CD4-positive, alpha-beta T cell (primary cell): ENCODE measurements at places on chromosomes 6 and 20.
A peak's percentile ranks its signal among the peaks of the same experiment; 100 is the strongest.

DNA sequence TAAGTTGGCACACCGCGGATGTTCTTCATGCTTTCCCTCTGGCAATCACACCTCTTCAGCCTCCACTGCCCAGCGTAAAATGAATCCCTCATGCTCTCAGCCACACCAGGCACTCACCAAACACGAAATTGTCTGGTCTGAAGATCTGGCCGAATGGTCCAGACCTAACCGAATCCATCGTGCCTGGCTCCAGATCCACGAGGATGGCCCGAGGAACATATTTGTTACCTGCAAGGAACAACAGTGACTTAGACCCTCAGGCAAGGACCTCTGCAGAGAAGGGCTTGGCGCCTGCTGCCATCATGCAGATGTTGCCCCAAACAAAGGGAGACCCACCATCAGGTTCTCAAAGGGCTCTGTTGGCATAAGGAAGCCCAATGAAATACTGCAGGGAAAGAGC, 1.4 kb downstream of the TUBB2B start:
- no peak for DNase-seq

GRCh38 chr20:33859751-33860150, 48.6 kb downstream of the CHMP4B start:
- no peak for DNase-seq

DNA sequence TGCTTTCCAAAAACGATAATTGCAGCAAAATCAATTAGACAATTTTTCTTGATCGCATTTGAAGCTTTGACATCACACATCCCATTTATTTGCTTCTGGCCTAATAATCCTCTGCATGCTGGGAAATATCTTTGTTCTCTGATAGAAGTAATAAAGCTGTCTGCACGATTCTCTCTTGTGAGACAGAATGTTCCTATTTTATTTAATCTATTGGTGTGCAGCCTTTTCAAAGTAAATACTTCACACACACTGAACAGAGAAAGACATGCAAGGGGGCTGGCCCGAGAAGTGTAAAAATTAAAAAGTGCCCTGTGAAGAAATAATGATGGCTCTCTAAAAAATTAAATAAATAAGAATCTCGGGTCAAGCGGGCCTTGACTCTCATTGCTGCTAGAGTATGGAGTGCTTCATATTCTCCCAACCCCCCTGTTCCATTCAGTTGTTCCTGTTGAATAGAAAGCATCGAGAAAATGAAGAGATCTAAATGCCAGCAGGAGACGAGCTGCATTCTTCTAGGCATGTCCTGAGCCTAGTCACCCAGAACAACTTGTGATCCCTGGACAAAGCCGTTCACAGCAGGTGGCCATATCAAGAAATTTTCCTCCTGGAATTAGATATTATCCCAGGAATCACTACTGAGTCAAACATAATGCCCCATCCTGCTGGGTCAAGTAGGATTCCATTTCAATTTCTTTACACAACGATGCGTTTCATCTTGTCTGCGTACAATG, 625.9 kb upstream of the EPHA7 start:
- DNase-seq = no peak

GRCh38 chr6:134894800-134895199, 55.1 kb downstream of the ALDH8A1 start:
- no peak for DNase-seq

GRCh38 chr20:20205862-20206236, 153.5 kb downstream of the CFAP61 start:
- DNase-seq = no peak

- no peak for DNase-seq
Measured at GRCh38 chr6:136104556-136104955, 145.6 kb downstream of the MTFR2 start.

DNA sequence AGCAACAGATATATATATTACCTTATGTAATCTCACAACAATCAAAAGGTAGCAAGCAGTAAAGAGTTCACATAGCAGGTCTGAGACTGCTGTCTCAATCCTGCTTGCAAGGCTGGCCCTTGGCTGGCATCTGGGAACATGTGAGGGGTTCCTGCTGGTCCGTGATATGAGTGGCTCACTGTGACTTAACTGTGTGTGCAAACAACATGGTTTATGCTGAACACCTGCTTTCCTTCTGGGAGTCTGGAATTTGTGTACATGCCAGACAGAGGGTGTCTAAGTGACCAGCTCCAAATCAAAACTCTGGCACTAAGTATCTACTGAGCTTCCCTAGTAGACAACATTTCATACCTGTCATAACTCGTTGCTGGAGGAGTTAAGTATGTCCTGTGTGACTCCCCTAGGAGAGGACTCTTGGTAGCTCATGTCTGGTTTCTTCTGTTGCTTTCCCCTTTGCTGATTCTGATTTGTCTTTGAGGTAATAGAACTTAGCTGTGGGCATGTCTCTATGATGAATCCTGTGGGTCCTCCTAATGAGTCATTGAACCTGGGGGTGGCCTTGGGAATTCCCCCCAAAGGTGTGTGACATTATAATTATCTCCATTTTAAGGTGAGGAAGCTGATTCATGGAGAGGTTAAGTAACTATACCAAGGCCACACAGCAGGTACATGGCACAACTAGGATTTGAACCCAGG, 131.6 kb upstream of the NEDD9 start:
- no peak for DNase-seq

DNA sequence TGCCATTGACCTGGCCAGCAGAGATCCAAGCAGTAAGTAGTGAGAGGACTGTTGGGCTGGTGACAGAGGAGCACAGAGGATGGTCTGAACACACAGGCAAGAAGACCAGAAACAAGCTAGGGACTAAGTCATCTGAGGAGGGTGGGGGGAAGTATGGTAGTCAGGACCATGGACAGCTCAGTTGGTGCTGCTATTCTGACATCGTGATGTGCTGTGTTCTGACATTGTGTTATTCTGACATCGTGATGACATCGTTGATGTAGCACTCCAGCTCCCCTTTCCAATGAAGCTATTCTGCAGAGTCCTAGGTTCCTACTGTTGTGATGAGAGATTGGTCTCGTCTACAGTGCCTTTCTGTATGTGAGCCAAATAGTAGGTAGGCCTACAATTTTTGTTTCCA, 28.7 kb downstream of the CFAP206 start:
- peak; percentile 33 for DNase-seq

DNA sequence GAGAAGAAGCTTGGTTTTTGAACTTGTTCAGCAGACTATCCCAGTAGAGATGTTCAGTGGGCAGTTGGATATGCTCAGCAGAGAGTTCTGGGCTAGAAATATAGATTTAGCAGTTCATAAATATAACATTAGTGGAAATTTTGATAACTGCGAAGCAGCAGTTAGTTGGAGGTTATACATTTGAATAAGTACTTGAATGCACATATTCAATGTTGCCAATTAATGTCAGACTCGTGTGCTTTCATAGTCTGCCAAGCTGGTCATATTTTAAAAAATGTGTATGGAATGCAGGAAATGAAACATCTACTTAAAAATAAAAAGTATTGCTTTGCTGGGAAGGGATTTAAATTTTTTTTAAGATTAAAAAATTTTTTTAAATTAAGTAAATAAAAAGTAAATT, 92.5 kb upstream of the E2F3 start:
- no peak for DNase-seq

- DNase-seq = no peak
Measured at GRCh38 chr6:85470023-85470410, 20.1 kb downstream of the NT5E start.

DNA sequence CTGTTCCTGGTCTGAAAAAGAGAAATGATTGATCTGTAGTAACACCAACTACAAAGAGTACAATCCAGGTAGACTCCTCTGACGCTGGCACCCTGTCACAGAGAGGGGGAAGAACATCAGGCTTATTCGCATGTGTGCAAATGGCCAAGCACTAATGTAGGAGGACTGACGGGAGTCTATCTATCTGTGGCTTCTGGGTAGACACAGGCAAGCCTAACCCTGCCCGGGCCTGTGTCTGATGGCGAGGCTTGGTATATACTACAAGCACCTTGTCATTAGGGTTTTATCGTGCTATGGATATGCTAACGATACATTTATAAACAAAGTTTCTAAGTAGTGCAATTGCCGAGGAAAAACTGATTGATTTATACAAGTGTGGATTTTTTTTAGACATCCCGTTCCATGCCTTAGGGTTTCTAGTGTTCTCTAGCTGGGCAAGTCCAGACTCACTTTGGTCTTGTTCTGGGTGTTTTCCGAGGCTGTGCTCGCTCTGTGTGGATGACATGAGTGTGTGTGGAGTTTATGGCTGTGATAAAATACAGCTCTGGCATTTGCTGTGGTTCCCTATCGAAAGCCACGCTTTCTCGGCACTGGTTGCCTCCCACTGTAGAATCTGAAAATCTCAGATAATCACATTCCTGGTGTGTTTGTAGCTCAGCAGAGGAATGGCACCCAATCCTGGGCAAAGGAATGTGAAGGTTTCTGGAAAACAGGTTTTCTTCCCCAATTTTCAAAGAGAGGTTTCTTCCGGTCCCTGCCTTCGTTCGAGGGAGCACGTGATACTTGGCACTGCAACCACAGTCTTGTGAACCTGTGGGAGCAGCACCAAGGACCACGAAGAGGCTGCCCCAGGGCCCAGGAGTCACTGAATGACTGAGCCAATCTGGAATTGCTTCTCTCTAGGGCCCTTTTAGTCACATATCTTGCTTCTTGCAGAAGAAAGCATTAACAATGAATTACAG, 67.5 kb upstream of the EDN1 start:
- DNase-seq = no peak

- no peak for DNase-seq
Measured at GRCh38 chr6:89483111-89483720, 50.3 kb downstream of the ANKRD6 start.

- no peak for DNase-seq
Measured at GRCh38 chr6:15194453-15194852, 51.4 kb upstream of the JARID2 start.

GRCh38 chr6:45371924-45372573, 5.7 kb downstream of the SUPT3H start:
- no peak for DNase-seq

- no peak for DNase-seq
Measured at GRCh38 chr20:32775336-32775991, 13.3 kb downstream of the DNMT3B start.

- no peak for DNase-seq
Measured at GRCh38 chr6:118207947-118208346, 300.9 kb downstream of the SLC35F1 start.

DNA sequence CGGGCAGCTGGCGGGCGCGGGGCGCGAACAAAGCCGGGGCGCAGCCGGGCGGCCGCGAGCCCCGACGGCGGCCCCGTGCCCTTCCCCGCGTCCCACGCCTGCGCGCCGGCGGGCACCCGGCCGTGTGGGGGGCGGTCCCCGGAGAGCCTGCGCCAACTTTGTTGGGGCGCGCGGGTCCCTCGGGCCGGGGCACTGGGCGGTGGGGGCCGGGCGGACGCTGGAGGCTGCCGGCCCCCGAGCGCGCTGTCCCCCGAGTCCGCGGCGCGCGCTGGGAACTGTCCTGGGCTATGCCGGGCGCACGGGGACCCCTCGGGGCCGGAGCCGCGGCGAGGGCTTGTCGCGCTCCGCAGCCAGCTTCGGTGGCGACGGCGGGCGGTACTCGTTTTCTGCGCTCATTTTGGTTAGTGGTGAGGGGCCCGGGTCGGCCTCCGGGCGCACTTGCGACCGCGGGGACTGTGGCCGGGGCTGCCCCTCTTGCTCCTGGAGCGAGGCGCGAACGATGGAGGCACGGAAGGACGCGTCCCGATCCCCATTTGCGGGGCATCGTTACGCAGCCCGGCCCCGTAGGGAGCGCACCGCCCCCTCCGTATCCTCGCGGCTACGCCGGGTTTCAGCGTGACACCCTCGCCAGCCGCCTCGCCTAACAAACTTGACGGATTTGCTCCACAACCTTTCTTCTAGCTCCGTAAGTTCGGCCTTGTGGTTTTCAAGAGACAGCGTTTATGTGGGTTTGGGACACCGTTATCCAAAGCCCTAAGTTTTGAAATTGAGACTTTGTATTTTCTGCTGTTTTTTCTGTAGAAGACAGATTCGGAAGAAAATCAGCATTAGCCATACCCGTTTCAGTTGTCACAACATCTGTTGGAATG, 622 bp downstream of the SS18L1 start:
- peak; percentile 73 for DNase-seq

DNA sequence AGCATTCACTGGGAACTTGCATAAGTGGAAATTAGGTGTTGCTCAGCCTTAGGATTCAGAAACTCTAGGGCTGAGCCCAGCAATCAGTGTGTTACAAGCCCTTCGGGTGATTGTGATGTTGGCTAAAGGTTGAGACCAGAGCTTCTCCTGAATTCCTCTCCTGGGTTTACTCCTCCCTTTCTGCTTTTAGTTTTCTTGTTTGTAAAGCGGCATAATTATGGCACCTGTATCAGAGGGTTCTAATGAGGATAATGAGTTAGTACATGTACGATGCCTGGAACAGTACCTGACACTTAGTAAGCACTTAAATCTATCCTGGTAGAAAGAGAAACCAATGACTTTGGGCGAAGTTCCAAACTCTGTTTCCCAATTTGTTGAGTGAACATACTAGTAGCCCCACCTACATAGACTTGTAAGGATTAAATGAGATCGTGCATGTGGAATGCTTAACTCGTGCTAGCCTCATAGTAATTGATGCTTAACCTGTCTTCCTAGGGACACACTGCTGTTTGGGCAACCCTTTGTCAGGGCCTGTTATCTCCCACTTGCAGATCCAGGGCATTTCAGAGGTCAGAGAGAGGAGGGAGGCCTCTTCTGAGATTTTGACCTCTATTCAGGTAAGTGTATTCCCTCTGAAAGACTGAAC, 932 bp upstream of the EZR start:
- no peak for DNase-seq

DNA sequence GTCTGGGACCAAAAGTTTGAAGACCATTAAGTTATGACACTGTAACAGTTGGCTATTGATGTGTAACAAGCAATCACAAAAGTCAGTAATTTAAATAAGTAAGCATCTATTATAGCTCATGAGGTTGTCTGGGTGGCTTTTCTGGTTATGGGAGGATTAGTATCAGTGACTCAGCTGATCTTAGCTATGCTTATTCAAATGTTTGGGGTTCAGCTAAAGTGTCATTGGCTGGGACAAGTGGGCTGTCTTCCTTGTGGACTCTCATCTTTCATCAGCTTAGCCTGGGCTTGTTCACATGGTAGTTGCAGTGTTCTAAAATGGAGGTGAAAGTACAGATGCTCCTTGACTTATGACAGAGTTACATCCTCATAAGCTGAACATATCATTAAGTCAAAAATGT, 74.6 kb upstream of the LAMP5 start:
- no peak for DNase-seq

DNA sequence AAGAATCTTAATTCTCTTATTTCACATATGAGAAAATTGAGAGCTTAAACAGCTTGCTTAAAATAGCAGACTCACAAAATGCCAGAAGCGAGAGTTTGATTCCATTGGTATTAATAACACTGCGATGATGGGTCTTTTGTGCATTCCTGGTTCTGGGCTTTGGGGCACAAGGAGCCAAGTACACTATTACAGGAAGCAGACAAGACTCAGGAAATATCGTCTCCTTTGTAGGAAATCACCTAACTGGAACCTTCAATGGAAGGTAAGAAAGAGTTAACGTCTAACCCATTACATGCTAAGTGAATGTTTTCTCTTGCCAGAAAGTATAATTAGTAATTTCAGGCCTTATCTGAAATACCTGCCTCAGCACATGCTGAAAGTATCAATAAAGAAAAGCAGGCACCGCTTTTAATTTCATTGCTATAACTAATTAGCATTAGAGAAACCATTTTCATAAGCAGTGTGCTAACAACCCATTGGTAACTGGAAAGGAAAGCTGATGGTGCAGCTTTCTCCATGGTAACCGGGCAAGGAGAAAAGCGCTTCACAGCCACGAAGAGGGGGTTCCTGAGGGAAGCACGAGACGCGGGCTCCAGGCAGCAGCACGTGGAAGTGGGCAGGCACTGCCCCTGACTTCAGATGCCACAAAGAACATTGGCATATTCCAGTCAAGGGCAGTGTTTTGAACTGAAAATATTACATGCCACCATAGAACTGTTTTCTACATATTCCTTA, 206.7 kb upstream of the AGPAT4 start:
- no peak for DNase-seq

- DNase-seq = no peak
Measured at GRCh38 chr6:99560668-99561067, 7.8 kb downstream of the CCNC start.
